ENCODE measurements at places on chromosomes 1 and 21. TPM values are rescaled to one million over a fixed set of nuclear protein-coding genes. Genes with fewer than 3 reads are reported as not detected.
A peak's percentile ranks its signal among the peaks of the same experiment; 100 is the strongest.

H3-3A gene
- 349 TPM for total RNA-seq

CCDC30 gene
- 2.3 TPM for total RNA-seq

C1orf87 gene
- 0.23 TPM for total RNA-seq

E2F2 gene
- 0.42 TPM for total RNA-seq

CRP gene
- 0.32 TPM for total RNA-seq

FAM110D gene
- total RNA-seq, result 15.7 TPM

NHLH1 gene
- 0.13 TPM for total RNA-seq

VASH2 gene
- 1.8 TPM for total RNA-seq

GRCh38 chr1:151273924-151274466 is 8.1 kb upstream of the ZNF687 start:
- DNase-seq, result no peak

- DNase-seq, result peak; percentile 56
Measured at GRCh38 chr21:26732432-26733221, 112.6 kb downstream of the ADAMTS1 start.

DNA sequence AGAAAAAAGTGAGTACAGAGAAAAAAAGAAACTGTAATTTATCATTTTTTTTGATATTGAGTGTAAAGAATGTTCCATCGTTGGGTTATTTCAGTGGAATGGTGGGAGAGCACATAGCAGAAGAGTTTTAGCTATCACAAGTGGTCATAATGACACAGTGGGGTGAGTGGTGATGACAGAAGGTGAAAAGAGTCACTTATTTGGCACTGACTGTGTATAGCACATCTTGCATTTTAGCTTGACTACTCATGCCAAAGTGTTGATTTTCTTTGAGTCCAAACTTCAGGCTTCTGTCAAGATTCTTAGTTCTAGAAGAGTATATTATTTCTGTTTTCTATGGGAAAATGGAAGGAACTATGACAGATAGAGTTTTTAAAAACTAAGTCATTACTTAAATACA is 261.2 kb downstream of the GRIK1 start:
- no peak for DNase-seq

DNA sequence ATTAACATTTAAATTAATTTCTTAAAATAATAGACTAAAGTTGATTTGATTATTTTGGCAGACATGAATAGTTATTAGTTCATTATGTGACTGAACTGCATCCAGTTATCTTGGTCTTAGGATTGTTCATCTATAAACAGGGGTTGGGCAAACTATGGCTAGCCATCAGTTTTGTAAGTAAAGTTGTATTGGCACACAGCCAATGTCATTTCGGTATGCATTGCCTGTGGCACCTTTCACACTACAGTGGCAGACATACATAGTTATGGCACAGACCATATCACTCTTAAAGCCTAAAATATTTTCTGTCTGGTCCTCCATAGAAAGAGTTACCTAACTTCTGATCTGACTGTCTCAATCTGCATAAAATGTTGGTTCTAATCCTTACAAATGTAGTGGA is 27.2 kb downstream of the ADGRL2 start:
- DNase-seq, result no peak

DNA sequence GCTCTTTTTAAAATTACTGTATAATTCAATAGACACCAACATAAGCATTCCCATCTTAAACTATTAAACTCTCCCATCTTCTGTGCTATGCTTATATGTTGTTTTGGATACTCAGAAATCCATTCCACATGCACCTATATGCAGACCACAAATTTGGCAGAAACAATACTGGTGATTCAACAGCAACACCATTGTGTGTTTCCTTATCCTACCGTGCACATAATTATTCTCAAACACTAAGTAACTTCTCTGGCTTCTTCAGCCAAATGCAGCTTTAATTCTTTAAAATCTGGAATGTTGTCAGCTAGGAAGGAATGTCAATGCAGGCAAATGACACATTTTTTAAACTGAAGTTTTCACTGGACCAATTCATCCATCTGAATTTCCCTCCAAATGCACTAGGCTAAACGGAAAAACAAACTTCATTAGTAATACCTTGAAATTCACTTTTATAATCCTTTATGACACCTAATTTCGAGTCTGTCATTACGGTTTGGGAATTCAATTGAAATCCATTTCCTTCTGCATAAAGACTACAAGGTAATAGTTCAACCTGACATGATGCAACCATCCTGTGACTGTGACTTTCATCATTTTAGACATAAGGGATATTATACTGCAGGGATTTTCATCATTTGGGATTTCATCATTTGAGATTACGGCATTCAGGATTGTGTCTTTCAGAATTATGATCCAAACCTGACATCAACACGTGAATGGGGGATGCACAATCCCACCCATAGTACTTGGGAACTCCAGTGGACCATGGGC is 308.5 kb downstream of the LTN1 start:
- DNase-seq, result no peak

GRCh38 chr1:57361516-57361915 is 62.3 kb downstream of the DAB1 start:
- no peak for DNase-seq

DNA sequence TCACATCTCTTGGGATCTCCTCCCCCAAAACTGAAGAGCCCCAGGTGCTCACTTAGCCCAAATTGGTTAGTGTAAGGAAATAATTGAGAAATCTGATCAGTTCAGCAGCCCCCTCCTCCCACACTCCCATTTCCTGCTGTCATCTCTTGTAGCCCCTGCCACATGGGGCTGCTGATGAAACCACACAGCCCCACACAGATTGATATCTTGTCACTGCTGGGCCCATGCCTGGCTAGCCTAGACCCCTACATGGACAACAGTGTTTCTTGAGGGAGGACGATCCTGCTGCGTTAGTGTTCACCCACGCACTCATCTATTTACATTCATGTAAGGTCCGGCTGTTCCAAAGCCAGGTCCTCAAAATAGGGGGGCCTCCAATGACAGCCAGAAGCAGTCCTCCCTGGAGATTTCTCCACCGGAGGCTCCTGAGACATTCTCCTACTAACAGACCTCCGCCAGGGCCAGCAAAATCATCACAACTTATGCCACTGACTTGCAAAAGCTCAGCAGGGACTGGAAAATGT is 23.9 kb upstream of the RXRG start:
- DNase-seq, result no peak

DNA sequence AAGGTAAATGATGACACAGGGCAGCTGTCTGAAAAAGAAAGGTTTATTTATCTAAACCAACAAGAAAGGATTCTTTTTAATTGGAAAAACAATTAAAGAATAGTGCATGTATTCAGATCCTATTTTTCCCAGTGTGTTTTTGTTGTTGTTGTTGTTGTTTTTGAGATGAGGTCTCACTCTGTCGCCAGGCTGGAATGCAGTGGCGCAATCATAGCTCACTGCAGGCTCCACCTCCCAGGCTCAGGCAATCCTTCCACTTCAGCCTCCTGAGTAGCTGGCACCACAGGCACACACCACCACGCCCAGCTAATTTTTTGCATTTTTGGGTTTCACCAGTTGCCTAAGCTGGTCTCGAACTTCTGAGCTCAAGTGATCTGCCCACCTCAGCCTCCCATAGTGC is 22.1 kb downstream of the NEK2 start:
- no peak for DNase-seq

- DNase-seq, result no peak
Measured at GRCh38 chr1:216046336-216046735, 376.9 kb downstream of the USH2A start.

DNA sequence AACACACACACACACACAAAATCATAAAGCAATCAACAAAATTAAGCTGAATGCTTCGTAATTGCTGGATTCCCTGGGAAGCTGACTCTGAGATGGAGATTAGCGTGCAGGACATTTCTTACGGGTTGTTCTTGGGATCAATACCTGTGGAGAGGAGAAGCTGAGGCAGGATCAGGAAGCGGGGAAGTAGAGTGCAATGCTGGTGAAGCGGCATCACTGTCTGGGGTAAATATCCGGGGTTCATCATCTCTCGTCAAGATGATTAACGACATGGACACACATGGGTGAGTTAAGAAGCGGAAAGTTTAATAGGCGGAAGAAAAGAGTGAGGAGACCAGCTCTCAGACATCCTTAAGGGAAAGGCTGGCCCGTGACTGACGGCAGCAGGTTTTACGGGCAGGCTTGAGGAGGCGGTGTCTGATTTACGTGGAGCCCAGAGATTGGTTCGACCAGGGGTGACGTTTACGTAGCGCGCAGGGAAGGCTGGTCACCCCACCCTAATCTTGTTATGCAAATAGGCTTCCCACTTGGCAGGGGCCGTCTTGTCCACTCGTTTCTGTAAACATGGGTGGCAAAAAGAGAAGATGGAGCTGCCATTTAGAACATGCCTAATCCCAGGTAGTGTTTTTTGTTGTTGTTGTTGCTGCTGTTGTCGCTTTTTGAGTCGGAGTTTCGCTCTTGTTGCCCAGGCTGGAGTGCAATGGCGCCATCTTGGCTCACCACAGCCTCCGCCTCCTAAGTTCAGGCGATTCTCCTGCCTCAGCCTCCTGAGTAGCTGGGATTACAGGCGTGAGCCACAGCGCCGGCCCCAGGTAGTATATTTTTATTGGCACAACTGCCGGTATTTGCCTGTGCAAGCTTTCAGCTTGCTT is 135.6 kb upstream of the KCNJ15 start:
- DNase-seq, result no peak

DNA sequence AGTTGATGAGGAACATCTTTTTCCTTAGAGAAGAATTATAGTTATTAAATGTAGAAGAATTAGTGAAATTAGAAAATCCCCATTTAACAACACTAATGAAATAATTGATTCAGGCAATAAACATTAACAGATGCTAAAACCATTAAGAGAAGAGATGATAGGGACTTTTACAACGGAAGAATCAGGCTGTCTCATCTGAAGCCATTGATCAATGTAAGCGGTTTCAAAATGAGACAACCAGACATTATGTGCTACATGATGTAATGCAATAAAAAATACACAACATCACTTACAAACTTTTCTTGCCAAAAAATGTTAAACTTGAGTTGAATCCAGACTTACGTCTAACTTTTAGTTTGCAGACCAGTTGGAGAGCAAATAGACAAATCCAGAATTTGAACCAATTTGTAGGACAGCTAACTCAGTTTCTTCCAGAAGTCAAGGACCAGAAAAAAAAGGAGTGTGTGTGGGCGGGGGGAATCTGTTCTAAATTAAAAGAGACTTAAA is 165.4 kb upstream of the DPT start:
- DNase-seq, result no peak

DNA sequence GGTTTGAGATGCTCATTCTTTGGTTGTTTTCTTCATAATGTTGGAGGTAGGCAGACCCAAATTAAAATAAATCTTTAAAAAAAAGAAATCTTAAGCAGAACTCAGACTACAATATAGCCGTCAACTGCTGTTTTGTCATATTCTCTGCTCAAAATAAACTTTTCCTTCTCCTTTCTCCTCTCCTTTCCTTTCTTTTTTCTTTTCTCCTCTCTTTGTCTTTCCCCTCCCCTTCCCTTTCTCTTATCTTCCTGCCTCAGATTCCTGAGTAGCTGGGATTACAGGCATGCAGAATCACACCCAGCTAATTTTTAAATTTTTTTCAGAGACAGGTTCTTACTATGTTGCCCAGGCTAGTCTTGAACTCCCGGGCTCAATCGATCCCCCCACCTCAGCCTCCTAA is 24.8 kb upstream of the MTF1 start:
- no peak for DNase-seq

- no peak for DNase-seq
Measured at GRCh38 chr1:59291561-59291960, 5.3 kb upstream of the FGGY start.

DNA sequence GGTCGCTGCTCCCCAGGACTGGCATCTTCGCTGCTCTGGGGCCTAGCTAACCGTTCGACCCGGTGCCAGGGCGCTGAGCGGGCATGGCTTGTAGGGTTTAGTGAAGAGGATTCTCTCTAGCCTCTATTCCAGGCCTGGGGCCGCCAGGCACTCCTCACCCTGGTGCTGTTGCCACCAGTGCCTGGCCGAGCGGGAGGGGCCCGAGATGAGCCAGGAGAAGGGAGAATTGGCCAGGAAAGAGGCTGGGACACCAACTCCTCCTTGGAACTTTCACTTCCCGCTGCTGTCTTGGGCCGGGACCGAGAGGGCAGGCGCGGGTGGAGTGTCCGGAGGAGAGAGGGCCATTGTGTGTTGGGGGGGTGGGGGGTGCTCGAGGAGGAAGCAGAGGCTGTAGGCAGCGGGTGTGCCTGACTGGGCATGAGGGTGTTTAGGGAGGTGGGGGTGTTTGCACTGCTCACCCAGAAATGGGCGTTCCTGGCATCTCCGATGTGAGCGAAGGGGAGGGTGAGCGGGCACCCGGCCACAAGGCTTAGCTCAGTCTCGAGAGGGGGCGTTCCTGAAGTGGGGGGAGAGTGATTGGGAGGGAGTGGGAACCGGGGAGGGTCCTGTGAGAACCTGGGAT is 772 bp downstream of the ADAM15 start:
- peak; percentile 89 for DNase-seq

GRCh38 chr1:43814401-43814800 is 107.1 kb downstream of the ST3GAL3 start:
- DNase-seq, result no peak

DNA sequence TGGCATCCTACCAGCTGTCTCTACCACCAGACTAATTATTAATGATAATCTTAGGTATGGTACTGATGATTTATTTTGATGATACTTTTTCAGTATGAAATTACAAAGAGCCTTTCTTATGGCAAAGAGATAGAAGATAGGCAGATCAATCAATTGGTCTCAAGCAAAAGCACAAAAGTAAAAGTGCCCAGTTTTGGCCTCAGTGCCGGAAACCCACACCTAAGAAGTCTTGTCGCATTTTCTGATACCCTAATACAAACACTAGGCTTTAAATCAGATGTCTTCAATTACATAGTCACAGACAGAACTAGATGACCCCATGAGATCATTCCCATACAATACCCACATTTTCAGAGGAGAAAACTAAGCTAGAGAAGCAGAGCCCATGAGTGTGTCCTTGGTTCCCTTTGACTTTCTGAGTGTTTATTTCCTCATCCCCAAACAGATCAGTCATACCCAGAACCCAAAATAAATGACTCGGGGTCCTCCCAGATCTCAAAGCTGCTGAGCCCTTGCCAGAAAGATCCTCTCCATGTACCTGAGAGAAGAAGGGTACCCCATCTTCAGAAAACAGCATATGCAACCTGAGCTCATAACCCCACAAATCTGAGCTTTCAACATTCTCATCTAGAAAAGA is 7.7 kb downstream of the ITPKB start:
- DNase-seq, result no peak

- DNase-seq, result peak; percentile 47
Measured at GRCh38 chr1:16677552-16678431, 11.0 kb upstream of the RNU1-3 start.

- DNase-seq, result no peak
Measured at GRCh38 chr1:206463911-206464310, 6.4 kb upstream of the IKBKE start.

DNA sequence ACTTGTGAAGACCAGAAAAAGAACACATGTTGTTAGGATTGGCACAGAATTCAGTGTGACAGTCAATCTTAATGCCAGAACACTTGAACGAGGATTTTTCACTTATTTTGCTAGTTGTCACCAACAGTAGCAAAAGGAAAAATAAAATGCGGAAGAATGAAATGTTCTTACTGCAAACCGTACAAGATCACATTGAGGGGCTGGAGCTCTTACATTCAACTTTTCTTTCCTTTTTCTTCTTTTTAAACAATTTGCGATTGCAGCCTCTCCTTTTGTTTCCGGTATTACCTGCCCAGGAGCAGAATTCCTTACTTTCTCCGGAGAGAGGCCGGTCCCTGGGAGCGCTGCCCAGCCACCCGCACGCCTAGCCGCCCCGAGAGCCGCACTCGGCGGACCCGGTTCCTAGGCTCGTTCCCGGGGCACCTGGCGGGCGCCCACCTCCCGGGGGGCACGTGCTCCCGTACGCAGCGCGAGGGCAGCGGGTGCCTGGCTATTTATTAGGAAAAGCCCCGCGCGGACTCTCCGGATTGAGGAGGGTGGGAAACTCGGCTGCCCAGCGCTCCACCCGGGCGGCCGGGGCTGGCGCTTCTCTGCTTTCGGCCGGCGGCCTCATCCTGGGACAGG is 1.2 kb upstream of the CAMTA1 start:
- no peak for DNase-seq

Measured in aorta (tissue), 5 donors.